Calu3 (cell line): ENCODE measurements at places on chromosomes 12 and 14. TPM values are rescaled to one million over a fixed set of nuclear protein-coding genes. Genes with fewer than 3 reads are reported as not detected.

Gene ASPG
- total RNA-seq: not detected in 2 replicates

Gene CCDC196
- total RNA-seq: not detected in 2 replicates

Gene KRT73
- total RNA-seq: not detected in 2 replicates

Gene NPFF
- not detected in 2 replicates for total RNA-seq

Gene TUBA1C
- 469 and 472 TPM in 2 replicates for total RNA-seq

Gene TAMALIN
- 0.34 TPM in 1 of 2 replicates, not detected in the other for total RNA-seq

- no peaks in the 10 kb centered on the region for H3K27me3 ChIP-seq
- no peaks in the 10 kb centered on the region for H3K4me1 ChIP-seq
- no peak for DNase-seq
- no peak overlapping the region for H3K27ac ChIP-seq
- H3K36me3 ChIP-seq: no peaks in the 10 kb centered on the region
- peak overlapping the region; percentile 12 for H3K4me3 ChIP-seq
Measured at GRCh38 chr12:57965766-57966165, 24.4 kb downstream of the ATP23 start.

DNA sequence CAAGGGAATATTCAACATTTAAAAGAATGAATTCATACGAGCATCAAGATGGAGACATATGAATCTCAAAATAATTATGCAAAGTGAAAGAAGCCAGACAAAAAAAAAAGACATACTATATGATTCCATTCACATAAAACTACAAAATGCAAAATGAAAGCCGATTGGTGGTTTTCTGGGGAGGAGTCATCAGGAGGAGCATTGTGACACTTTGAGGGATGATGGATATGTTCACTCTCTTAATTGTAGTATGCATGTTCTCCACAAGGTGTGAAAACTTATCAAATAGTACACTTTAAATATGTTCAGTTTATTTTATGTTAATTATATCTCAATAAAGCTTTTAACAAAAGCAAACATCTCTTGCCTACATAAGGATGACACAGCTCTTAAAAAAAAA lies 13.5 kb downstream of the OLR1 start:
- peaks cover 19% of the 10 kb centered on the region for H3K27me3 ChIP-seq
- DNase-seq: no peak
- no peak overlapping the region for H3K4me3 ChIP-seq
- H3K36me3 ChIP-seq: peaks cover 8% of the 10 kb centered on the region
- no peak overlapping the region for H3K27ac ChIP-seq

GRCh38 chr14:95048771-95049312 lies 108.5 kb downstream of the DICER1 start:
- no peak overlapping the region for H3K4me3 ChIP-seq
- H3K27ac ChIP-seq: no peak overlapping the region
- DNase-seq: no peak
- peaks cover 83% of the 10 kb centered on the region for H3K27me3 ChIP-seq
- no peaks in the 10 kb centered on the region for H3K36me3 ChIP-seq

DNA sequence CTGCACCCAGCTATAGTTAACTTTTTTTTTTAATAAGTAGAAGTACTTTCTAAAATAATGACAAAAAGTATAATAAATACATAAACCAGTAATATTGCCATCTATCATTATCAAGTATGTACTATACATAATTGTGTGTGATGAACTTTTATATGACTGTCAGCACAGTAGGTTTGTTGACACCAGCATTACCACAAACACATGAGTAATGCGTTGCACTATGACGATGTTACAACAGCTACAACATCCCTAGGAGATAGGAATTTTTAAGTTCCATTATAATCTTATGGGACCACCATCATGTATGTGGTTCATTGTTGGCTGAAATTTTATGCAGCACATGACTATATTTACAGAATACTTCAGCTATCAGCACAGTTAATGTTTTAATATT lies 62.9 kb upstream of the VSX2 start:
- H3K4me3 ChIP-seq: no peak overlapping the region
- no peaks in the 10 kb centered on the region for H3K27me3 ChIP-seq
- H3K27ac ChIP-seq: no peak overlapping the region
- H3K4me1 ChIP-seq: no peaks in the 10 kb centered on the region

GRCh38 chr12:67271976-67272375 lies 2.8 kb downstream of the CAND1 start:
- no peaks in the 10 kb centered on the region for H3K27me3 ChIP-seq
- H3K4me1 ChIP-seq: peaks cover 32% of the 10 kb centered on the region
- DNase-seq: no peak
- no peak overlapping the region for H3K4me3 ChIP-seq

DNA sequence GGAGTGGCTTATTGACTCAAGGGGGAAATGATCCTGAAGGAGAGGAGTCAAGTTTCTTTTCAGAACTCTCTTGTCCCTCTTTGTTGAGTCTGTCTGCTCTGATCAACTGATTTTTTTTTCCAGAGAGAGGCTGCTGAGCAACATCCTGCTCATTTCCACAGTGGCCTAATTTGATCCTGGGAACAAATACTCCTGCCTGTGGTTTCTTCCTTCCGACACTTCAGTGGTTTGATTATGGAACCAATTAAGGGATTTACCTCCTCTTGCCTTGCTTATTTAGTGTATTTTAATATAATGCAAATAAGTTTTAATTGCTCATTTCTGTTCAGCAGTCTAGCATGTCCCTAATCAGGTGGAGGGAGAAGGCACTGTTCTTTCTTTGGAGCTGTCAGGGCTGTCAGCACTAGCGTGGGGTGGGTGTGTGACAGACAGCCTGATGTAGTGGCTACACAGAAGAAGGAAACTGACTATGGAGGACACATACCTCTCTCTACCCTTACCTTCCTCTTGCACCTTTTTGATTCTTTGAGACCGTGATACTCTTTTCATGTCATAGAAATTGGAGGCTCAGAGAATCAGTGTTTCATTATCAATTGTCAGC lies 344.9 kb upstream of the STXBP6 start:
- H3K27me3 ChIP-seq: no peaks in the 10 kb centered on the region
- H3K4me3 ChIP-seq: no peak overlapping the region
- no peaks in the 10 kb centered on the region for H3K4me1 ChIP-seq
- no peaks in the 10 kb centered on the region for H3K36me3 ChIP-seq
- no peak overlapping the region for H3K27ac ChIP-seq

DNA sequence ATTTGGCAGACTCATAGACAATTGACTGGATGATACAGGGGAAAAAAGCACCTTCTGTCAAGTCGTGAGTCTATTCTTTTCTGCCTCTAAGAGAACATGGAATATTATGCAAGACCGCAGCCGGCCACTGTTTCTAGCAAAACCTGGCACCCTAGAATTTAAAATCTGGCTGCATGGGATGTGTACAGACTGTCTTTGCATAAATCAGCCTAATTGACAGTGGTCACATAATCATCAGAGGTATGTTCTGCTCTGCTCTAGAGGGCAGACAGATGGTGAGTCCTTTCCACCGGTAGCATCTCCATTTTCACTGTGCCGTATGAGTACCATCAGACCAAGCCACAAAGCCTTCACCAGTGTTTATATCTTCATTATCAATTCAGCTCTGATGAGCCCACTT lies 80.6 kb downstream of the KCNK10 start:
- no peaks in the 10 kb centered on the region for H3K27me3 ChIP-seq
- no peak for DNase-seq
- H3K36me3 ChIP-seq: no peaks in the 10 kb centered on the region
- no peaks in the 10 kb centered on the region for H3K4me1 ChIP-seq

DNA sequence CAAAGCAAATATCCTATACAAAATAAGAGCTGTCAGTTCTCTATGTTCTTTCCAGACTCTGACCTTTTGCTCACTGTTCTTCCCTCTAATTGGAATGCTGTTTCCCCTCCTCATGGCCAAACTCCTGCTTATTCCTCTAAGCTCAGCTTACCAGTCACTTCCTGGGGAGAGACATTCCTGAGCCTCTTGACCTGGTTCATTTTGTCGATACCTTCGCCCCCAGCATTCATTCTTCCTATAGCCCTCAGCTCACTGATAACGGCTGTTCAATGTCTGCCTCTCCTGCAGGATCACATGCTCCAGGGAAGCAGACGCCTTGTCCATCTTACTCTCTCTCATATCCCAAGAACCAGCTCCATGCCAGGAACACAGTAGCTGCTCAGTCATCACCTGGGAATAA lies 431.0 kb downstream of the MED13L start:
- DNase-seq: no peak
- H3K27ac ChIP-seq: no peak overlapping the region
- H3K4me1 ChIP-seq: no peaks in the 10 kb centered on the region
- H3K36me3 ChIP-seq: no peaks in the 10 kb centered on the region

GRCh38 chr14:67513631-67514108 lies 19.4 kb upstream of the PLEKHH1 start:
- H3K27me3 ChIP-seq: peaks cover 50% of the 10 kb centered on the region
- no peak overlapping the region for H3K27ac ChIP-seq
- H3K36me3 ChIP-seq: peaks cover 12% of the 10 kb centered on the region
- peak; percentile 39 for DNase-seq
- H3K4me3 ChIP-seq: peak overlapping the region; percentile 77

GRCh38 chr12:58381546-58381945 lies 440.2 kb downstream of the ATP23 start:
- DNase-seq: no peak
- no peaks in the 10 kb centered on the region for H3K4me1 ChIP-seq
- H3K4me3 ChIP-seq: no peak overlapping the region
- no peaks in the 10 kb centered on the region for H3K36me3 ChIP-seq
- H3K27me3 ChIP-seq: no peaks in the 10 kb centered on the region

GRCh38 chr14:28756269-28756883 lies 10.2 kb upstream of the FOXG1 start:
- DNase-seq: no peak
- peak overlapping the region; percentile 50 for H3K4me3 ChIP-seq
- peaks cover 4% of the 10 kb centered on the region for H3K36me3 ChIP-seq
- no peak overlapping the region for H3K27ac ChIP-seq

DNA sequence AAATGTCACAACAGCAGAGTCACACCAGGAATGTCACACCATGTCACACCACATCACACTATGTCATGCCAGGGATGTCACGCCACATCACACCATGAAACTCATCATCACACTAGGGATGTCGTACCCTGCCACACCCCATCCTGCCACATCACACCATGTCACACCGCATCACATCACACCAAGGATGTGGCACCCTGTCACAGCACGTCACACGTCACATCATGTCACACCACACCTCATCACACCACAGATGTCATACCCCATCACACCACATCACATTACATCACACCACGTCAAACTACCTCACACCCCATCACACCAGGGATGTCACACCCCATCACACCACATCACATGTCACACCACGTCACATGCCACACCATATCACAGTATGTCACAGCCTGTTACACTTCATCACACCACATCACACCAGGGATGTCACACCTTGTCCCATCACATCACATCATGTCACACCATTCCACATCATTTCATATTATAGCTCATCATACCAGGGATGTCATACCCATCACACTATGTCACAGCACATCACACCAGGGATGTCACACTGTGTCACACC lies 90.9 kb downstream of the TMEM121 start:
- H3K4me3 ChIP-seq: no peak overlapping the region
- DNase-seq: no peak
- H3K36me3 ChIP-seq: no peaks in the 10 kb centered on the region
- peaks cover 52% of the 10 kb centered on the region for H3K27me3 ChIP-seq
- no peak overlapping the region for H3K27ac ChIP-seq

DNA sequence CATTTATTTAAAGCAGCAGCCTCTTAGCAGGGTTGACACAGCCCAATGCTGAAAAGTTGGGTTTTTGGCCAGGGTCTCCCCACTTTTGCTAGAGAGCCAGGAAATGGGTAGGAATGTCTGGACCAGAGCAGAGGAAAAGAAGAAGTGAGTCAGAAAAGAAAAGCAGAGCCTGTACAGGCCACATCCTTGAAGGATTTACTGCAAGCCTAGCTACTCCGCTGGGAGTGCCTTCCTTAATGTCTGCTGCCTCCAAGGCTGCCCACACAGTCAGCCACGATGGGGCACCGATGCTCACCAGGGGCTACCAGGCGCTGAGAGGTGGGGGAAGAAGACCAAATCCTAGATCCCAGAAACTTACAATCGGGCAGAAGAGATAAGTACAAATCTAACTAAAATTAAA lies 139.2 kb downstream of the C12orf75 start:
- peaks cover 9% of the 10 kb centered on the region for H3K4me1 ChIP-seq
- DNase-seq: no peak
- no peaks in the 10 kb centered on the region for H3K36me3 ChIP-seq
- no peak overlapping the region for H3K27ac ChIP-seq
- no peak overlapping the region for H3K4me3 ChIP-seq

- H3K27me3 ChIP-seq: no peaks in the 10 kb centered on the region
- H3K27ac ChIP-seq: no peak overlapping the region
- H3K4me1 ChIP-seq: peaks cover 8% of the 10 kb centered on the region
- no peaks in the 10 kb centered on the region for H3K36me3 ChIP-seq
- no peak for DNase-seq
- no peak overlapping the region for H3K4me3 ChIP-seq
Measured at GRCh38 chr12:47602949-47603558, 102.8 kb downstream of the RPAP3 start.

GRCh38 chr12:121754836-121755235 lies 38.7 kb downstream of the RHOF start:
- H3K27me3 ChIP-seq: no peaks in the 10 kb centered on the region
- no peaks in the 10 kb centered on the region for H3K4me1 ChIP-seq
- peaks cover 5% of the 10 kb centered on the region for H3K36me3 ChIP-seq
- H3K27ac ChIP-seq: no peak overlapping the region
- no peak overlapping the region for H3K4me3 ChIP-seq
- no peak for DNase-seq

DNA sequence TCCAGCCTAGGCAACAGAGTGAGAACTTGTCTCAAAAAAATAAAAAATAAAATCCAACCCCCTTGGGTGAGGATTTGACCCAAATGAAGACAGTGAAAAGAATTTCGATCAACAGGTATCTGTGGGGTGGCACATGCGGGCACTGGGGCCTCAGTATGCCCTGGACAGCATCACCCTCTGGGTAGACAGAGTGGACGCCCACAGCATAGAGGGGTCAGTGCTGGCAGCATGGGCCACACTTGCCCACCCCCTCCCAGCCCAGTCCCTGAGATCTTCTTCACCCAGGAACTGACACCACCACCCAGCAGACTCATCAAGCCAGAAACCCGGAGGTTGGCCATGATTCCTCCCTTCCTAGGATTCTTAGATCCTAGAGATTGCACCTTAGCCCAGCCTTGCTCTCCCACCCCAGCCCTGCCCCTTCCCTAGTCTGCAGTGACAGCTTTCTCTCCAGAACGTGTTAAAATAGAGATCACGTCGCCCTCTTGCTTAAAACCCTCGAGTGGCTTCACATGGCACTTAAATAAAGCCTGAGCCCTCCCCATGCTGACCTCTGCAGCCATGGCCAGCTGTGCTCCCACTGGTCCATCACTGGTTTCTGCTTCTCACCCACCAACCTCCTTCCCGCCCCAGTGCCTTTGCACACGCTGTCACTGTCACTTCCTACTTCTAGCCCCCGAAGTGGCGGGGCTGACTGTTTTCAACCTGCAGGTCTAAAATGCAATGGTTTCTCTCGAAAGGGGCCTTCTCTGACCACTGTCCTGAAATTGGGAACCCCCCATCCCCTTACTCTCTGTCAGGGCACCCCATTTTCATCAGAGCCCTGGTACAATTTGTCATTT lies 26.2 kb upstream of the DYNC1H1 start:
- H3K4me1 ChIP-seq: peaks cover 8% of the 10 kb centered on the region
- H3K27ac ChIP-seq: no peak overlapping the region
- no peak overlapping the region for H3K4me3 ChIP-seq
- H3K36me3 ChIP-seq: no peaks in the 10 kb centered on the region
- no peak for DNase-seq
- peaks cover 37% of the 10 kb centered on the region for H3K27me3 ChIP-seq

GRCh38 chr12:2690348-2691005 lies 104.3 kb upstream of the FKBP4 start:
- no peak overlapping the region for H3K27ac ChIP-seq
- H3K27me3 ChIP-seq: peaks cover 80% of the 10 kb centered on the region
- H3K36me3 ChIP-seq: no peaks in the 10 kb centered on the region

GRCh38 chr12:40375076-40375475 lies 150.3 kb downstream of the LRRK2 start:
- no peak for DNase-seq
- H3K27ac ChIP-seq: no peak overlapping the region
- H3K4me3 ChIP-seq: no peak overlapping the region
- H3K36me3 ChIP-seq: no peaks in the 10 kb centered on the region
- no peaks in the 10 kb centered on the region for H3K27me3 ChIP-seq
